HT1080 (cell line): ENCODE measurements at places on chromosomes 12 and 14.

DNA sequence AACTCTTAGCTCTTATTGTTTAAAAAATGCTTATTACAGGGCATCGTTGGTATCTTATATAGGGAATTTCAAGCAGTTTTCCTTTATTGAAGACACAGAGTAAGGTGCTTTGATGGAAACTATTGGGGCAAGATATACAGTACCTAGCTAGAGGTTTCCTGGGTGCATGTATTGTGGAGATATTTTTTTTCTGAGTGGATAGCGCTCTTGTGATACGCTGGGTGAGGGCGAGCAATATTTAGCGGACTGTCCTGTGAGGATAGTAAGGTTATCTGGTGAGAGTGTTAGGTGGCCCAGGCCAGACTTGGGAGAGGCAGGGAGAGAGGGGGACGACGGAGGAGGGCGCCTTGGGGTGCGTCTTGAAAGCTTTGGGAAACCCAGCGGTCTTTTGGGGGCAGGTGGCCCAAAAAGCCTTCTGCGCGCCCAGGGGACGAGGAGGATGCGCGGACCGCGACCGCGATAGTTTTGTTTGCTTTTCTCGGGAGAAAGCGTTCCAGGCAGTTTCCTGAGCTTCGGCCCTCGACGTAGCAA is 596 bp upstream of the BICD1 start:
- no peak for DNase-seq

DNA sequence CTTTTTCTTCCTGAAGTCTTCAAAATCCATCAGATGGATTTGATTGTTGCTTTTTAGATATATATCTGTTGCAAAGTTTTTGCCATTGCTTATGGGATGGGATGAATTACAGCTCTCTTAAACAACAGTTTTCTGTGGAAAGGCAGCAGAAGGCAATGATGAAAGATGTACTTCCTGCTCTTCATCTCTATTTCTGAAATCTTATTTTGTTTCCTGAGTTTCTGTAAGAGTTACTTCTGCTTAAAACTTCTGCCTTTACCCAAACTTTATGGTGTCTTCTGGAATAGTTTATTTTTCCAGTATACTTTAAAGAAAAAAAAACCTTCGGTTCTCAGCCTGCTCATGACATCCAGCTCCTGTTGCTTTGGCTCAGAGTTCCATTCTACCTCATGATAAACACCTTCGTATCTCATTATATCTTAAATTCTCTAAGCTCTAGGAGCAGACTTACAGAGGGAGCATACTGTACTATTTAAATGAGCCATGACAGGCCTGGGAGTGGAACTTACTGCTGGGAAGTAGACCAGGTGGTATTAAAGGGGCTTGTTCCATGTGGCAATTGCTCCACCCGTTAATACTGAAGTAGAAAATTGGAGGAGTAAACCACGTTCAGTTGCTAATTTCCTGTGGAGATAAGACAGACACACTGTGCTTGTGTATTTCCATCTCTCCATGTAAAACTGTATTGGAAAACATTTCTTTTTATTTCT is 288.4 kb downstream of the FBXL14 start:
- no peak for DNase-seq

GRCh38 chr12:39541471-39541870 is 78.1 kb downstream of the ABCD2 start:
- DNase-seq, result no peak

- DNase-seq, result peak; percentile 15
Observed at GRCh38 chr14:80545935-80546854, 334.9 kb upstream of the DIO2 start.

- DNase-seq, result no peak
Observed at GRCh38 chr12:25828188-25828587, 130.3 kb upstream of the RASSF8 start.

DNA sequence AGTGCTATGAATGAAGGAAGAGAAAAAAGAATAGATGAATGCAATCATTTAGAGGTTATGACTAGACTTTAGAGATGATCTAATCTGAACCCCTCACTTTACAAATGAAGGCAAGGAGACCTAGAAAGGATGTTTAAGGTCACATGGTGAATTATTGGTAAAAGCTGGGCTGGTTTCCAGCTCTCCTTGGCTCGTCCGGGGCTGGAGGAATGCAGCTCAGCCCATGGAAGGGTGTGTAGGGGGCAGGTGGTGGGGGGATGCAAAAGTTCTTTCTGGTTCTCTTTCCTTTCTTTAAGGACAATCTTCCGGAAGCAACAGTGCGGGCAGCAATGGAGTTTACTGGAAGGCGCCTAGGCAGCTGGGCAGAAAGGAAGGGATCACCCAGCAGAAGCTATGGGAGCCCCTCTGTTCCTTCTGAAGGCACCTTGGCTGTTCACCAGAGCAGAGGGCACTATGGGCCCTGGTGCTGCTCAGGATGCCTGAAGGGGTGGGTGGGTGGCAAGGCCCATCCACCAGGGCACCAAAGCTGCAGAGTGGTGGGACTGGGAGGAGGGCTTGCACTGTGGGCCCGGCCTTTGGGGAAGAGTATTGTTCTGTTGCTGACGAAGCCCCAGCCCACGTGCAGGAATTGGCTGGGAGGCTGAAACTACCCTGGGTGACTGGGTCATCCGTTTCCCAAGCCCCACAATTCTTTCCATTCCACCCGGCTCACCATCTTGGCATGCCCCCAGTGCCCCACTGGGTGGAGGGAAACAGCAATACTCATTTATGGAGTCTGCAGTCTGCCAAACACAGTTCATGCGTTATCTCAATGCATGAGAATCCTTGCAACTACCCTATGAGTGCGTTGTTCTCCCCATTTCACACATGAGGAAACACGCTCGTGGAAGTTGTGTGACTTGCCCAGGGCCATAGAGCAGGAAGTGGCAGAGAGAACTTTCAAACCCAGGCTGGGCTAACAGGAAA is 78.2 kb downstream of the IRF2BPL start:
- peak; percentile 25 for DNase-seq
